Endothelial cell (in vitro differentiated cells): ENCODE measurements at places on chromosomes 11 and 22. TPM values are rescaled to one million over a fixed set of nuclear protein-coding genes. Genes with fewer than 3 reads are reported as not detected.

DNA sequence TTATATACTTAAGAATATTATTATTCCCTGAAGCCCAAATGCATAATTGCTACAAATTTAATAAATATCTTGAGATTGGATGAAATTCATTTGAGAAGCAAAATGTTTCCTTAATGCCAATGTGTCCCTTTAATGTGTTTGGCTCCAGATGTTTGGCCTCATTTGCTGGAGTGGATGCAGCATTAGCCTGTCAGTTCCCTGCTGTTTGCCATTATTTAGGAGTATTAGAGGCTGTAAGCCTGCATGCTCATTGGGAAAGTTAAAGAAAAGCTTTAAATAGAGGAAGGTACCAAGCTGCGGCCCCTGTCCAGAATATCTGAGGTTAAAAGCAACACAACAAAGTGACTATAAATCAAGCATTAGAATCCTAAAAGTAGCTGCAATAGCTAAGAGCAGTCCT lies 54.8 kb upstream of the PITPNB start:
- no peak for DNase-seq
- peaks cover 2% of the 10 kb centered on the region for H3K27me3 ChIP-seq
- H3K27ac ChIP-seq = no peak overlapping the region
- H3K4me3 ChIP-seq = no peak overlapping the region

DNA sequence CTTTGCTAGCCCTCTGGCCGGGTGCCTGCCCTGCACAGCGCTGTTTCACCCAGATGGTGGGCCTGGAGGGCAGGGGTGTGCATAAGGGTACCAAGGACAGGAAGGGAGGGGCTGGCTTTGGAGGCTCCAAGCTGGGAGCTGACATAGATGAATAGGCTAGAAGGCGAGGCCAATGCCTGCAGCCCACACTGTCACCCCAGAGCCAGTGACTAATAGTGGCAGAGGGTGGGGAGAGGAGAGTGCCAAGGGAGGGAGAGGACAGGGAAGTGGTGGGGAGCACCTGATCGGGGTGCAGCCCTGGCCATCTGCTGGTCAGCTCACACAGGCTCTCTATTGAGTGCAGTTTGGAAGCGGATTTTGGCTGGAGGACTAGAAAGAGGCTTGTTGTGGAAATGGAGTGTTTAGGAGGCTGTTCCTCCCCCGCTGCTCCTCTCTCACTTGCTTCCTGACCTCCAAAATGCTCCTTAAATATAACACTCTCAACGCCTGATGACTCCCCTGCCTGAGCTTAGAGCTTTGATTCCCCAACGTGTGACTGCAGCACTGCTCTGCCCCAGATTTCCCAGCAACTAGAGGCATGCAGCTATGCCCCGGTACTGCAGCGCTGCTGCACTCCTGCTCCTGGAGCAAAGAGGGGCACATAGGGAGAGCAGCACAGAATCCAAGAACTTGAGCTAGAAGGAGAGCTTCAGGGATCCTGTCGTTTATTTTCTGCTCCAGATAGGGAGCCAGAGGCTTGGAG lies 89.2 kb downstream of the GRAMD1B start:
- DNase-seq = no peak
- peaks cover 46% of the 10 kb centered on the region for H3K4me1 ChIP-seq
- no peaks in the 10 kb centered on the region for H3K27me3 ChIP-seq
- peak overlapping the region; percentile 40 for H3K27ac ChIP-seq
- H3K4me3 ChIP-seq = no peak overlapping the region

Gene LGALS12
- 0.67 TPM for total RNA-seq

Gene OTOG
- 0.13 TPM for total RNA-seq

DNA sequence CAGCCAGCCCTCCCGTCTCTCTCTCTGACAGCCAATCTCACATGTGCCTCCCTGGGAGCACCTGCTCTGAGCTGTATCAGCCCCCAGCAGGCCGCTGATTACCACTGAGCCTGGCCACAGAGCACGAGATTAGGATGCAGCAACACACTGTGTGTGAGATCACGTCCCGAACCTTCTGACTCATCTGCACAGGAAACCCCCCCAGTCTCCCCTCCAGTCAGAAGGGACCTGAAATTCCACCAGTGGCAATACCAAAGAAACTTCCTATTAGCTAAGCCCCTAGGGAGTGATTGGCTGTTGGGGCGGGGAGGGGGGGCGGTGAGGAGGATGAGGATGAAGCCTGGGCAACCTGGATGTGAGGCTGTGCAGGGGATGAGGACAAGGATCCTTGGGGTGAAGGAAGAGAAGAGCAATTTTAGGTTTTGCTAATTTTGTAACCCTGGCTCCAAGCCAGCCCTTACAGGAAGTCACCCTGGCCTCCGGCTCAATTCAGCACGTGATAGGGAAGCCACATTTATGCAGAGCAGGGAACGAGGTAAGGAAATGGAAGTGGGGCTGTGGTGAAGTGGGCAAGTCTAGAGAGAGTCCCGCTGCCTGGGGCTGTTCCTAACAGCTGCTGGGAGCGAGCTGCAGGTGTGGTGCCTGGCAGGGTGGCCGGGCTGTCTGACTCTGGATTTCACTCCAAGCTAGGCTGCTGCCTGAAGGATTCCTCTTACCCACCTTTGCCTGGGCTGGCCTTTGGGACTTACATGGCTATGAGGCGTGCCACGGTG lies 1.9 kb downstream of the SLC43A3 start:
- H3K27me3 ChIP-seq = peaks cover 6% of the 10 kb centered on the region
- no peak for DNase-seq
- no peaks in the 10 kb centered on the region for H3K36me3 ChIP-seq
- no peak overlapping the region for H3K4me3 ChIP-seq

Gene NAALADL1
- total RNA-seq = not detected

DNA sequence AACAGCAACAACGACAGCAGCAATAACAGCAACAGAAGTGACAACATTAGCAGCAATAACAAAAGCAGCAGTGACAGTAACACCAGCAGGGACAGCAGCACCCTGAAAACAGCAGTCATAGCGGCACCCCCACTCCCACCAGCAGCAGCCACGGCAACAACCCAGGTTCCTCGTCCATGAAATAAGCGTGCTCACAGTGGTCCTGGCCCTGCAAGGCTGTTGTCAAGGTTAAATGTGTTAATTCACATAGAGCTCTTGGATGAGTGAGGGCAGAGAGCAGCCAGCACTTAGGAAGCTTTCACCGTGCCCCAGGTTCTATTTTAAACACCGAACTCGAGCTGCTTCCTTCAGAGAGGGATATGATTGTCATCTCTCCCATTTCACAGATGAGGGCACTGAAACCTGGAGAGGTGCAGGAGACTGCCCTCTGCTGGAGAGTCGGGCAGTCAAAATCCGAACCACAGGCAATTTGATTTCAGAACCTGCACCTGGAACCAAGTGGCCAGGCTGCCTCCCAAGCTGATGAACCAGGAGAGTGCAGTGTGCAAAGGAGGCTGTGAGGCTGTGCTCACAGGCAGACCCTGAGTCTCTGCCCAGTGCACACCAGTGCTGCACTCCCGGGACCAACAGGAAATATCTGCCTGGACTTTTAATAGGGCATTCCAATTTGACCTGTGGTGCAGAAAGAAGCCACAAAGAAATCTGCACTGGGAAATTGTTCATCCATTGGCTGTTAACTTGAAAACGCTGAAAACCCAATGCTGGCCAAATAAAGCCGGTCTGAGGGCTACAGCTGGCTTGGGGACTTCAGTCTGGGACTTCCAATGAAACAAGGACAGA lies 22.9 kb upstream of the FGF3 start:
- no peak overlapping the region for H3K4me3 ChIP-seq
- DNase-seq = no peak
- peaks cover 4% of the 10 kb centered on the region for H3K4me1 ChIP-seq

Gene OR4C16
- not detected for total RNA-seq

Gene LARGE1
- total RNA-seq = 25.4 TPM

GRCh38 chr22:24965822-24966626 lies 13.5 kb downstream of the KIAA1671 start:
- H3K27ac ChIP-seq = no peak overlapping the region
- no peak overlapping the region for H3K4me3 ChIP-seq
- peaks cover 43% of the 10 kb centered on the region for H3K4me1 ChIP-seq
- no peak for DNase-seq
- no peaks in the 10 kb centered on the region for H3K27me3 ChIP-seq

Gene CNIH2
- total RNA-seq = 1.9 TPM

Gene MMP3
- not detected for total RNA-seq

DNA sequence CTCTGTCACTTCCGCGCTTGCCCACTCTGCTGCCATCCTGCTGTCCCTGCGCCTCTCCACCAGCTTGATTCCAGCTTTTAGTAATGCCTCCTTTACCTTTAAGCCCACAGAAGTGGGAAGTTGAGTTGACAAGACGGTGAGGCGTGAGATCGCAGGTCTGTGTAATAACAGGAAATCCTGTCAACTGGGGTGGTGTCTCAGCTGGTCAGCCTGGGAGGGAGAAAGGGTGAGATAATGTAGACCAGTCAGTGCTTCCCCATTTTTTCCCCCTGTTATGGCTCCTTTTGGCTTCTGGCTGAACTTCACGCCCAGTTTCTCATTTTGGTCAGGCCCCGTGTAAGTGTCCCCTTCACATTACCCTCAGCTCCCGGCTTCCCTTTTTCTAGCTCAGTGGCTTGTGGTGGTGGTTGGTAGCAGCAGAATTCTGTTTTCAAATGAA lies 98.9 kb downstream of the TRAF6 start:
- no peak for DNase-seq
- H3K27ac ChIP-seq = peak overlapping the region; percentile 99
- peak overlapping the region; percentile 65 for H3K4me3 ChIP-seq
- H3K27me3 ChIP-seq = peaks cover 8% of the 10 kb centered on the region
- peaks cover 54% of the 10 kb centered on the region for H3K4me1 ChIP-seq

Gene OR4A16
- total RNA-seq = not detected

GRCh38 chr11:76277298-76278175 lies 71.2 kb upstream of the WNT11 start:
- no peaks in the 10 kb centered on the region for H3K4me1 ChIP-seq
- no peak overlapping the region for H3K4me3 ChIP-seq
- DNase-seq = no peak
- no peak overlapping the region for H3K27ac ChIP-seq
- peaks cover 10% of the 10 kb centered on the region for H3K27me3 ChIP-seq
- peaks cover 8% of the 10 kb centered on the region for H3K36me3 ChIP-seq
